NCI-H1092 (cell line): ENCODE measurements at places on chromosomes 4 and X.

- no peak for DNase-seq
These were observed 184.6 kb downstream of the UGT8 start for GRCh38 chr4:114783215-114783595.

DNA sequence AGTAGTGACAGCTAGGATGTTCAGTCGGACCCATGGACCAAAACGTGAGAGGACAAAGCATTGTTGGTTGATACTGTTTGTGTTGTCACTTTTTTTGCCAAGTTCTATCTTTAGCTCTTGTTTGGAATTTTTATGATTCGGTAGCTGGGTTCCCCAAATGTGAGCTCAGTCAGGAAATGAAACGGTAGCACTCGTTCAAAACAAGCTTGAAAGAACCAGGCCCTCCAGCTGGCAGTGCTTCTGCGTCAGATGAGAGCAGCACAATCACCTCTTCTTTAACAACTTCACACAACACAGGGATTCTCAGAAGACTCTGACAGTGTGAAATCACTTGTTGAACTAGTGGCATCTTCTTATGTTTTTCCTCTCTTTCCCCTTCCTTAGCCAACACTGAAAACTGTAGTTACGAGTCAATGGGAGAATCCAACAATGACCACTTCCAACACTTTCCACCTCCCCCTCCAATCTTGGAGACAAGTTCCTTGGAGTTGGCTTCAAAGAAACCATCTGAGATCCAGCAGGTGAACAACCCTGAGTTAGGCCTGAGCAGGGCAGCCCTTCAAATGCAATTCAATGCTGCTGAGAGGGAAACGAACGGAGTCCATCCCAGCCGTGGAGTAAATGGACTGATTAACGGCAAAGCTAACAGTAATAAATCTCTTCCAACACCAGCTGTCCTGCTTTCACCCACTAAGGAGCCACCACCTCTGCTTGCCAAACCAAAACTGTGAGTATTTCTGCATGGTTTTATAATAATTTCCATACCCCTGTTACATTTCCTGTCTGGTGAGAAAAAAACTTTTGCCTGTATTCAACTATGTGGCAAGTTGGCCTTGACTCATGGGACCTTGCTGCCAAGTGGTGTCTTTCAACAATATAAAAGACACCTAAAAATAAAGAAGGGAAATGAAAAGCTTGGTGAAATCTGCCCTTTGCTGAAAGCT lies 214.6 kb downstream of the PALLD start:
- no peak for DNase-seq

DNA sequence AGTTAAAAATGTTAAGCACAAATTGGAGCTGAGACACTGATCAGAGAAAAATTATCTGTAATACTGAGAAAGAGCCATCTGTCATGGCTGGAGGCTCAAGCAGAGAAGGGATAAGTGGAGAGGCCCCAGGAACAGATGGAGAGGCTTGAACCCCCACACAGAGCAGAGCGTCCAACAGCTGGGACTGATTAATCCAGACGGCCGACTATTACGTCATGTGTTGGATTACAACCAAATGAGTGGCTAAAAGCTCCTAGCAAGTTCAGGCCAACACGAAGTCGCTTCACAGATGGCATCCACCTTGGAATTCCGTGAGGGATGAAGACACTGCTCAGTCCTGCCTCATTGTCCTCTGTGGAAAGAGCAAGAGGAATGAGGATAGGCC lies 57.7 kb upstream of the ATXN3L start:
- DNase-seq, result peak; percentile 66

DNA sequence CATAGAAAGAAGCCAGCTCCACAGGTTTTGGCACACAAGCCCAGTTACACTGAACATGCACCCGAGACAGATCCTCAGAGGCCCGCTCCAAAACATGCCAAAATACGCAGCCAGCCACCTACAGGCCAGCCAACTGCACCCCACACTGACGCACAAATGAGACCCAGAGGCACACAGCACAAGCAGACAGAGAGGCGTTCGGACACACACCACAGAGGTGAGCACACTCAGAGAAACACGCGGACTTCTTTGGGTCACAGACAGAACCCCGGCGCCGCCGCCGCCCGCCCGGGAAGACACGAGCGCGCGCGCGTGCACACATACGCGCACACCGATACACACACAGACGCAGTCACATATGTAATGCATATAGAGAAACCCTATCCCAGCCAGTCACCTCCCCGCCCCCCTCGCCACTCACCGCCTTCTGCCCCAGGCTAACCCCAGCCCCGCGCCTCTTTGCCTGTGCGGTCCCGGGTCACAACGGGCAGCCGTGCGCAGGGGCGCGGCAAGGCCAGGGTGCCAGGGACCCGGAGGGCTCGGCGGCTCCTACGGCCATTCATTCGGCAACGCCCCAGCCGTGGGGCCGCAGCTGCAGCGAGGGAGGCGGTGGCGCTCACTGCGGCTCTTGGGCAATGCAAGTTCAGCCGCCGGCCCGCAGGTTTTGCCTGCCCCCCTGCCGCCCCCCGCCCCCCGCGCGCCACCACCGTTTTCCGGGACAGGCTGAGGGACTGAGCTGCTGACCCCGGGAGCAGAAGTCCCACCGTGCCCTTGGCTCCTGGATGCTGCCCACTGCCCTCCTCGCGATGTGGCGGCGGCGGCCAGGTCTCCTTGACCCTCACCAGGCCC lies 553 bp downstream of the SEPTIN6 start:
- no peak for DNase-seq

- no peak for DNase-seq
These were observed 5.3 kb downstream of the MTM1 start for GRCh38 chrX:150573702-150574101.

- DNase-seq, result no peak
These were observed 105.2 kb upstream of the STX18 start for GRCh38 chr4:4647041-4647440.

GRCh38 chr4:187715466-187715865 lies 280.1 kb upstream of the ZFP42 start:
- no peak for DNase-seq

DNA sequence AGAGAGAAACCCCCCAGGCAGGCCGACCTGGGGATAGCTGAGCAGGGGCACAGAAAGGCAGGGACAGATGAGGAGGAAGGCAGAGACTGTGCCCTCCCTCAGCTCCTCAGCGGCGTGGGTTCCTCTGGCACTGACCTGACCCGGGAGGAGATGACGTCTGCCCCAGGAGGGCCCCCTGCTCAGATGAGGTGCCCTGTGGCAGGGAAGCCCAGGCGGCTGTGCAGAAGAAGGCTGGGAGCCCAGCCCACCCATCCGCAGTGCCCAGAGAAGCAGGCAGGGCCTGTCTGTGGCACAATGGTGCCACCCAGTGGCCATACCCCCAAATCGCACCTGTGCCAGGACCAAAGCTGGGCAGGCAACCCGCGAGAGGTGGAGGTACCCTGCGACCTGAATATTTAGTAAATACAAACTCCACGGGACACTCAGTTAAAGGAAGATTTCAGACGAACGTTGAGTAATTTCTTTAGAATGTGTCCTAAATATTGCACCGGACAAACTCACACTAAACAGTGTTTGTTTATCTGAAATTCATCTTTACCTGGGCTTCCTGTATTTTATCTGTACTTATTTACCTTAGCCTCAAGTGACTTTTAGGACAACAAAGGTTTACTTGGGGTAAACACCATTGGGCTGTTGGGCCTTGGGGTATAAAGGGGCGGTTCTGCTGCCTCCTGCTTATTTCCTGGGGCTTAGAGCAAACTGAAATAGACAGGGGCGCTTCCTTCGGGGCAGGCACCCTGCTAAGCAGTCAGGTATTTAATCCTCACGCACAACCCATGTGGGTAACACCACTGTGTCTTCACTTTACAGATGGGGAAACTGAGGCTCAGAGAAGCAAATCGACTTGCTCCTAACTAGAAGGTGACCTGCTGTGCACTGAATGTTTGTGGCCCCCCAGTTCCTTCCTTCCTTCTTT lies 46.5 kb upstream of the HMX1 start:
- peak; percentile 13 for DNase-seq

DNA sequence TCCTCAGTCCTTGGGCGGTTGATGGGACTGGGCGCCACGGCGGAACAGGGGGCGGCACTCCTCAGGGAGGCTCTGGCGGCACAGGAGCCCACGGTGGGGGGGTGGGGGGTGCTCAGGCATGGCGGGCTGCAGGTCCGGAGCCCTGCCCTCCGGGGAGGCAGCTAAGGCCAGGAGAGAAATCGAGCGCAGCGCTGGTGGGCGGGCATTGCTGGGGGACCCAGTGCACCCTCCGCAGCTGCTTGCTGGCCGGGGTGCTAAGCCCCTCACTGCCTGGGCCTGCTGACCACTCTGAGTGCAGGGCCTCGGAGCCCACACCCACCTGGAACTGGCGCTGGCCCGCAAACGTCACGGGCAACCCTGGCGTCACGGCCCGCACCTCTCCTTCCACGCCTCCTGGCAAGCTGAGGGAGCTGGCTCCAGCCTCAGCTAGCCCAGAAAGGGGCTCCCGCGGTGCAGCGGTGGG lies 164.9 kb upstream of the AGA start:
- no peak for DNase-seq

DNA sequence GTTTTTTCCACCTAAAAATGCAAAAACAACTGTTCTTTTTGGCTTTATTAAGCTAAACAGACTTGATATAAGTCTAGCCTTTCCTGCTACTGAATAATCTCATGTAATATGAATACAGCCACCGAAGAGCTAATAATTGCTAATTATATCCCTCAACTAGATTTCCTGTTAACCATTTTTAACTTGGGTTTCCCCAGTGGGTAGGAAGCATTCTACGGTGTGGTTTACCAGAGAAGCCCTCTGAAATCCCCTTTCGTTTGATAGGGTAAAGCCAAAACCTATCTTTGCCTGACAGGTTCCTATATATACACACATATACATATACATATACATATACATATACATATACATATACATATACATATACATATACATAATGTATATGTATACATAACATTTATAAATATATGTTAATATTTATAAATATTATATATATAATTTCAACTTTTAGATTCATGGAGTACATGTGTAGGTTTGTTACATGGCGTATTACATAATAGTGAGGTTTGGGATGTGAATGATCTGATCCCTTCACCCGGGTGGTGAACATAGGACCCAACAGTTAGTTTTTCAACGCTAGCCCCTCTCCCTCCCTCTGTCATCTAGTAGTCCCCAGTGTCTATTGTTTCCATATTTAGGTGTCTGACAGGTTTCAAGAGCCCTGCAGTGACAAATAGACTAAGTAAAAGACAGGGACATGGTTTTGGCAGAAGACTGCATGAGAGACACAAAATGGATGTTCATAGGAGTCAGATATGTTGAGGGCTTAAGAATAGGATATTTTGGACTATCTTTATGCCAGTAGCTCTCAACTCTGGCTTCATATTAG lies 62.4 kb downstream of the ATXN3L start:
- DNase-seq, result no peak

- DNase-seq, result no peak
These were observed 568.0 kb downstream of the STIM2 start for GRCh38 chr4:27428661-27429060.

GRCh38 chrX:150542846-150543229 lies 25.6 kb upstream of the MTM1 start:
- DNase-seq, result no peak

- DNase-seq, result no peak
These were observed 227.2 kb downstream of the USP46 start for GRCh38 chr4:52431869-52432268.

GRCh38 chr4:76214177-76214675 lies 602 bp upstream of the SCARB2 start:
- DNase-seq, result peak; percentile 56

GRCh38 chrX:69524781-69525363 lies 20.7 kb downstream of the NALF2 start:
- DNase-seq, result no peak

GRCh38 chr4:87375719-87376291 lies 15.2 kb downstream of the HSD17B11 start:
- DNase-seq, result no peak

- no peak for DNase-seq
These were observed 258.5 kb upstream of the FSTL5 start for GRCh38 chr4:162422312-162422711.

DNA sequence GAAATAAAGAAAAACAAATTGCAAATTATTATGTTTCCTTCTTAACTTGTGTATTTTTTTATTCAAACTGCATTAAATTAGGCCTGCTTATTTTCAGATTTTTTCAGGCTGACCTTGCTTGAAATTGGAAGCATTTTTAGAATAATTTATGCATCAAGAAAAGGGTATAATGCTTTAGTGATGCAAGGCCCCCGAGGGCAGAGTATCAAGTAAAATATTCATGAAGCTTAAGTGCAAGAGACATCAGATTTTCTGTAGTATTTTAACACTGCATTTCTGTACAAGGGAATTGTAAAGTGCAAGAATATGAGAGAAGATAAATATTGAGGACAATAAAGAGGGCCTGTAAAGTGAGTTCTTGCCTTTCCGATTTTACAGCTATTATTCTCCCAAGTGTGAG lies 485.8 kb upstream of the ATOH1 start:
- DNase-seq, result no peak

DNA sequence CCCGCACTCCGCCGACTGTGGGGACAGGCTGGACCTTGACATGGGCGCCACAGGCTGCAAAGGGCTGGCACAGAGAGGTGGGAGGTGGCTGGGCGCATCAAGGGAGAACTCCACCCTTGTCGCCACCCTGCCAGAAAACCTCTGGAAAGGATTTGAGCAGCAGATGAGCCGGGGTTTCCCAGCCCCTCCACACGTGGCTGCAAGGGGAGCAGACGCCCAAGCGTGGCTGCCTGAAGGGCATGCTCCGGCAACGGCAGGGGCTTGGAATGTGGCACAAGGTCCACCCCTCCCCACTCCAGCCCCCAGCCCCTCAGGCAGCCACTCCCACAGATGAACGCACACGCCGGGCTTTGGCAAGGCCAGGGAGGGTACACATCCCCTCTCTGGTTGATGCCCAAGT lies 4.6 kb downstream of the BGN start:
- no peak for DNase-seq

DNA sequence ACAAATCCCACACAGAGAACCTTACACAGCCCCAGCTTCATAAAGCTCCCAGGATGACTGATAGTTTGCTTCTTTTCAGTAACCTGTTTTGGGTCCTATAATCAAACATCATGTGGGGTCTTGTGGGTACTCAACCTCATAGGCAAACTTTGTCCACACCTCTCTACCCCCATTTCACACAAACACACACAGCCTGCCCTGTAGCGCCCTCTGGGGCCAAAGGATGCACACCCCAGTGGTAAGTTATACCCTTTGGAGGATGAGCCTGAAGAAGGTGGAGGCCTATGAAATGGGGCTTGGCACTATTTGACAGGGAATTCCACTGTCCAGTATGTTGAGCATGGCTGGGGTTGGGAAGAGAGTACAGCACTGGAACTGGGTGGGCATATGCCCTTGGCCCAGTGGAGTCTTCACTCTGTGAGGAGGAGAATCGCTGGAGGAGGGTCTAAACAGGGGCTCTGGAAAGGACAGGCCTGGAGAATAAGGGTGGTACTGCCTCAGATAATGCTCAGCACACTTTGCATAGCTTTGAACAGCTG lies 30.5 kb upstream of the COL25A1 start:
- no peak for DNase-seq
